ENCODE measurements at places on chromosomes 13 and 19.

GRCh38 chr13:87057807-87058520 is 613.2 kb upstream of the SLITRK5 start:
- no peak for DNase-seq

DNA sequence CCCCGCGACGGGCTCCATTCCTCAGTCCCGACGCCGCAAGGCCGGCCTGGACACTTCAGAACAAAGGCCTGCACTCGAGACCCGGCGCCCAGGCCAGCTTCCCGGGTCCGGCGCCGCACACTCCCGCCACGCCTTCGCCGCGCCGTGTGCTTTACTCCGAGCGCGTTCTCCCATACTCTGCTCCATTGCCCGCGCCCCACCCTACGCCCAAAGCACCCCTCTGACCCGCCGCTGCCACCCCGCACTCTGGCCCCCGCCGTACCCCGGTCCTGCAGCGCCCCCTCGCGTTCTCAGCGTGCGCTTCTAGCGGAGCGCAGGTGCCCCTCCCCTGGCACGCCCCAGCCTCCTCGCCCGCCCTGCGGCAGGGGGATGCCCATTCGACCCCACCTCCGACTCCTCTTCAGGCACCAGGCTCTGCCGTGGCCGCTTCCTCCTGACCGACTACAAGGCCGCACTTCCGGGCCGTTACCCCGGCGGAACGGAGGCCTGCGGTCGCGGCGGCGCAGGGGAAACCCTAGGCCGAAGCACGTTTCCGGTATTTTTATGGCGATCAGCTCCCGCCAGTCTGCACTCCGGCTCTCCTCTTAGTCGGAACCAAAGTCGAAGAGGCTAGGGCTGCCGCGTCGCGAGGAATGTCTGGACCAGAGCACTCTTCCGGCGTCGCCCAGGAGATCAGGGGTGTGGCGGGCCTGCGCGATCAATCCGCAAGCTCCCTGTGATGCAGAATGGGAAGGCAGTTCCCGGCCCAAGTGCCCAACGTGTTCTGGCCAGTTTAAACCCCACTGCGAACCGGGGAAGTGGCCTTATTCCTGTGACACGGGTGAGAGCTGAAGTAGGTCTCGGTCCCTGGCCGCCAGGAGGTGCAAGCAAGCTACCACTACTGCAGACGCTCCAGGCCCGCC is at the start of gene ZBTB45:
Gene ZBTB45, minus strand, starts transcription at position 456 of the 902 bp plus-strand sequence. CDS start 2,137 bp downstream, outside the sequence.
- peak; percentile 96 for DNase-seq

DNA sequence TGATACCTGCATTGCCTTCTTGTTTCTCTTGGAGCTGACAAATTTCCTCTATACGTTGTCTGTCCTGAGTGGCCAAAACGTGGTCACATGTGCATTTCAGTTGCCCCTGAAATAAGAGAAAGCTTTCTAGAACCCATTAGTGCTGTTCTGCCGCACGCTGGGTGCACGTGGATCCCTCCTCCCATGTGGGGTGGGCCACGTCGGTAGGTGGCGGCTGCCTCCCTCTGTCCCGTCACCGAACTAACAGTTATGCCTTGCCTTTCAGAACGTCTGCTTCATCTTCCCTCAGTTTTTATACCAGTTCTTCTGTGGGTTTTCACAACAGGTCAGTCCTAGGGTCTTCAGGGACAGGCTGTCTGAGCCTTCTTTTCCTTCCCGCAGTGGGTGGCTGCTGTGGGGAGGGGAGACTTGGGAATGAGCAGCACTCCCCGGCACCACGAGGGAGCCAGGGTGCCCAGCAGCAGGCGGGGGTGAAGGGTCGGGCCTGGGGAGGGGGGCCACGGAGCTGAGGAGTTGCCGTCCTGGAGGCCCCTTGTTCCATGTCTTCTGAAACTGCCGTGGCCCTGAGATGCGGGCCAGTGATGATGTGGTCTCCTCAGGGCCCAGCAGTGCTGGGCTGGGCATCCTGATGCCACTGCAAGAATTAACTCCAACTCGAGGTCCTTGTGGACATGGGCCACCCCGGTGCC is 109.7 kb upstream of the MCF2L start:
- DNase-seq: no peak

DNA sequence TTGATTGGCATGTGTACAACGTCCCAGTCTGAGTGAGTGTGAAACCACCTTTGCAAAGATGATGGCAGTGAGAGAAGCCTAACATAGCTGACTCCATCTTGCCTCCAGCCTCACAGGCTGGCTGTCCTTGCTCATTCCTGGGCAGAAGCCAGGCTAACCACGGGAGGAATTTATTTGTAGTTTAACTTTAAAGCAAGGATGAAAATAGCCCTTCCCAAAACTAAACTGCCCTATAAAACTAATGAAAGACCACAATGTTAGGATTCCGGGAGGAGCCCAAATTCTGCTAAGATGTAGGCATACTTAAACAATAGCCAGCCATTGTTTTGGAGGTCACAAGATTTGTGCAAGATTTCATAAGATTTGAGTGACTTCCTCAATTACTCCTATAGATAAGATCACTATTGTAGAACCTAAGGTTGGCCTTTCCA is 96.6 kb upstream of the LSM14A start:
- DNase-seq: no peak

- no peak for DNase-seq
Observed at GRCh38 chr13:75073786-75074185, 408.2 kb downstream of the TBC1D4 start.

GRCh38 chr13:44296856-44297255 is 76.8 kb upstream of the SERP2 start:
- DNase-seq: no peak

DNA sequence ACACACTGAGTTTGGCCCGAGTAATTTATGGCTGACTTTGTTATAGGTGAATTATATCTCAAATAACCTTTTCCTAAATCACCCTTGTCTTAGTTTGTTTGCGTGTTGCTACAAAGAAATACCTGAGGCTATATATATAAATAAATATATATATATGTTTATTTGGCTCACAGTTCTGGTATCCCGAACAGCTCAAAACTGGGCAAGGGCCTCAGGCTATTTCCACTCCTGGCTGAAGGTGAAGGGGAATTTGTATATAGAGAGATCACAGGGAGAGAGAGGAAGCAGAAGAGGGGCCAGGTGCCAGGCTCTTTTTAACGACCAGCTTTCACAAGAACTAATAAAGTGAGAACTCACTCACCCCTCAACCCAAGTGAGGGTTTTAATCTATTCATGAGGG is 159.9 kb upstream of the STARD13 start:
- DNase-seq: no peak

GRCh38 chr13:45051315-45051714 is 62.0 kb downstream of the GPALPP1 start:
- DNase-seq: no peak

DNA sequence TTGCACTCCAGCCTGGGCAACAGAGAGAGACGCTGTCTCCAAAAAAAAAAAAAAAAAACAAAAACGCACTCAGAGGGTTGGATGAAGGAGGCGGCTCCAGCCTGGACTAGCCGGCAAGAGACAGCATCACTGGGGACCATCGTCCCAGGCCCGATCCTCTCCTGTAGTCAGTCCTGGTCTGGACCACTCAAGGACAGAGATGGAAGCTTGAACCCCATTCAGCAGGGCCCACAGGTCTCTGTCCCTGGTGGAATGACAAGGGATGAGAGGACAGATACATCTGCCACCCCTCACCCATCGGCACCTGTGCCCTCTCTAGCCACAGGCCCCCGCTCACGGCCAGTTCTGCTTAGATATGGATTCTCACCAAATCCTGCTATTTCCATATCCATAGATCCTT is 14.0 kb downstream of the ADGRE5 start:
- DNase-seq: no peak

DNA sequence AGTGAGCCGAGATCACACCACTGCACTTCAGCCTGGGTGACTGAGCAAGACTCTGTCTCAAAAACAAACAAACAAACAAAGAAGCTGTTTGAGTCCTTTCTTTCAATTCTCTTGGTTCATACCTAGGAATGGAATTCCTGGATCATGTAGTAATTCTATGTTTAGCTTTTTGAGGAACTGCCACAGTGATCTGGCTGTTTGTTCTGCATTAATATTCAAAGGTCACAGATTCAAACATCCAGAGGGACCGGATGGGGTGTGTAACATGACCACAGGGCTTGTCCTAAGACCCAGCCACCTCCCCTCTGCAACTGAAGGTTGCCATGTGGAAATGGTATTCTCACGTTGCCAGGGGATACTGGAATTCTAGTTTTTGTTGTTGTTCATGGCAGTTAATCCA is 10.2 kb downstream of the COLGALT1 start:
- no peak for DNase-seq

DNA sequence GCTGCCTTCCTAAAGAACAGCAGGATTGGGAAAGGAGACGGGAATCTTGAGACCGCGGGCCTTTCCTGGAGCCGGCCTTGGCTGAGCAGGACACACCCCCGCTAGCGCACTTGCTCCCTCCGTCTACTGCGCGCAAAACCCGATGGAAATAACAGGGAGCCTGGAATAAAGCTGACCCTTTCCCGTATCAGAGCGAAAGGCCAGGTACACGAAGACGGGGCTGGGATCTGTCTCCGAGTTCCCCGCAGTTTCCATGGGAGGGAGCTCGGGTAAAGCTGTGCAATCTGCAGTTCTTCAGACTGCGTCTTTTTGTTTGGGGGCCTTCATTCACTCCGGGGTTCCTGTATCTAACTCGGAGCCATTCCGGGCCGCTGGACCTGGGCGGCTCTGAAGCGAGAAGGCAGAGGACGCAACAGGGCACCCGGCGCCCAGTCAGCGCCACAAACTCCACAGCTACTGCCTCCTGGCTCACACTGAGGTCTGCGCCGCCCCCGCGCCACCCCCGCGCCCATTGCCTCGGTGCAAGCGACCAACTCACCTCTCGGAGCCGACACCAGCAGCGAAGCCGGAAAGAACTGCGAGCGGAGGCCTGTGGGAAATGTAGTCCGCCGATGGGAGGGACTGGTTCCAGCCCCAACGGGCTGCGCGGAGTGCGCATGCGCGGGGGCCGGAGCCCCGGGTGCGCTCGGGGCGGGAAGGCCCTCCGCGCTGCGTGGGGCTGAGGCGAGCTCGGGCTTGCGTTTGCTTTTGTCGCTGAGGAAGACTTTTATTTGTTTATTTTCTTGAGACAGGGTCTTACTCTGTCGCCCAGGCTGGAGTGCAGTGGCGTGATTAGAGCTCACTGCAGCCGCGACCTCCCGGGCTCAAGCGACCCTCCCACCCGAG is at the start of gene ZFP14:
Gene ZFP14, minus strand, starts transcription at position 577 of the 885 bp plus-strand sequence. CDS start 11,309 bp downstream, outside the sequence.
- peak; percentile 90 for DNase-seq

GRCh38 chr19:2494447-2495129 is 18.7 kb downstream of the GADD45B start:
- peak; percentile 64 for DNase-seq

DNA sequence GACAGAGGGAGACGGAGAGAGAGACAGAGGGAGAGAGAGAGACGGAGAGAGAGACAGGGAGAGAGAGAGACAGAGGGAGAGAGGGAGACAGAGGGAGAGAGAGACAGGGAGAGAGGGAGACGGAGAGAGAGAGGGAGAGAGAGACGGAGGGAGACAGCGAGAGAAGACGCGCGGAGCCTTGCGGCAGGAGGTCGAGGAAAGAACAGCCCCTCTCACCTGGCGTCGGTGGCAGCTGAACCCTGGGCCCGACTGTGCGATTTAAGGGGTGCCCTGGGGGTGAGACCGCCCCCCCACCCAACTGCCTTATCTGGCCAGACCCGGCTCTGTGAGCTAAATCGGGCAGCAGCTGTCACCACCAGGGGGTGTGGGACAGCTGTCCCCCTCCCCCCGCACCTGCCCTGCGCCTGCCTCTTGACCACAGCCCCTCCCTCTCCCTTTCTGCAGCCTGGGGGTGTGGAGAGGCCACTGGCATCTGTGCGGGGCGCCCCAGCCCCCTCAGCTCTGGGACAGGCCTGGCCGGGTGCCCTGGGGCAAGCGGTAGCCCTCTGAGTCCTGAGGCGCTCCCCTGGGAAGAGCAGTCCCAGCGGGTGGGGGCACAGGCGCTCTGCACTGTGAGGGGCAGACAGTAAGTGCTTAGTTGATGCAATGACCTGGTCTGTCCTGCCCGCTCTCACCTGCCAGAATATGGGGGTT is 10.8 kb downstream of the JOSD2 start:
- no peak for DNase-seq

GRCh38 chr13:48230541-48230940 is 2.5 kb upstream of the ITM2B start:
- no peak for DNase-seq

DNA sequence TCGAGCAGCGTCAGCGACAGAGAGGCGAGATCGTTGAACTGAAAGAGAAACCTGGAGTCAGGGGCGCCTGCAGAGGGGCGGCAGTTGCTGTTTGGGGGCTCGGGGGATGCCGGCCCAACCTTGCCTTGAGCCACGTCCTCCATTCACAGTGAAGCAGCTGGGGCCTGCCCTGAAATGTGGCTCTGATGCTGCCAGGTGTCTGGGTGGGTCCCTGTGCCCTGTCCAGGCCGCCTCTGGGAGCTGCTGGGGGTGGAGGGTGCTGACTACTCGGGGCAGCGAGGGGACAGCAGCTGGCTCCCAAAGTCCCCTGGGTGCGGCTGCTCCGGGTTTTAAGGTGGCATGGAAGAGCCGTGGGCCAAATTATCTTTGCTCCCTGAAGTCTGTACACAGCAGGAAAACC is 17.7 kb upstream of the RANBP3 start:
- DNase-seq: no peak

DNA sequence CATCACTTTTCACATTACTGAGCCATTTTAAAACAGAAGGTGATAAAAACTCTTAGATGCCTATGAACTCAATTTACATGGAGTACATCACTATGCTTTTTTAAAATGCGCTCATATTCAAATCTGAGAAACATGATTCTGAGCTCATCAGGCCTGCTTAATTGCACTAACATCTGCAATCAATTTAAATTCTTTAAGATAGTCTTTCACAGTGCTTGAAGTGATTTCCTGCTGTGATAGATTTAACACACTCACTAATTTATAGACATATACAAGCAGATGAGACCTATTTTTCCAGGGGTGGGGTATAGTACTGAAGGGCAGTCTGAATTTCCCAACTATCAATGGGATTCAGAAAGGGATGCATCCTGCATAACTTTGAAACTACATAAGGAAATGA is 82.9 kb downstream of the DIAPH3 start:
- peak; percentile 33 for DNase-seq

DNA sequence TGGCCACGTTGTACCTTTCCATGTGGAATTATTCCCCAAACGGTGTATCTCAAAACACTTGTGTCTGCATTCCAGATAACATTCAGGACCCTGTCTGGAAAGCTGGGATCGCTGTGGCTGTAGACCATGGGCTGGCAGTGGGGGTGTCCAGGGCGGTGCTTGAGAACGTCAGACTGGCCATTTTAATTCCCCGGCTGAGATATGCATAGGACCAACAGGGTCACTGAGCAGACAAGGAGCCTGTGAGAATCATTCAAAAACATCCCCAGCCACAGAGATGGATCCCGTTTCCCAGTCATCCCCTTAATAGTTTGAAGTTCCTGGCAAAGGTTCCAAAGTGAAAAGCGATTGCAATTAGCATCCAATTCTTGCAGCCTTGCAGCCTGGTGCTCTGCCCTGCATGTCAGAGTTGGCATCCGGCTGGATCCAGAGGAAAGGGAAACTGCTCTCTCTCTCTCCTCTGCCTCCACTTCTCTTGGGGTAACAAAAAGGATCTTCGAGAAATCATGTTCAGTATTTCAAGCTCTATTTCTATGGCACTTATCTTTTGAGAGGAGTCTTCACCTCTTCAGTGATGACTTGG is 41.6 kb downstream of the IFT88 start:
- no peak for DNase-seq
